ENCODE measurements at places on chromosomes 1 and 21.

DNA sequence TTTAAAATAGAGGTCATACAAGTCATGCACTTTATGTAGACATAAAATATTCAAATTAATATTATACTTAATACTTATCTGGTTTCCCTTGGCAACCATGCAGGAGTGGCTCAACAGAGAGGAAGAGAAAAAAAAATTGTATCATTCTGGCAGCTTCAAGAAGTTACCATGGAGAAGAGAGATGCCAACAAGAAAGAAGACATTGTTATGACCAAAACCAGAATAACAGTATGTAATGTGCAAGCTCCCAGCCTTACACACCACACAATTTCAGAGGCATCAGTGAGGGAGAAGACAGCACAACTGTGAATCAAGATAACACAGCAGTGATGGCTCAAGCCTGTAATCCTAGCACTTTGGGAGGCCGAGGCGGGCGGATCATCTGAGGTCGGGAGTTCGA is 49.1 kb upstream of the RCOR3 start:
- no peak for DNase-seq

DNA sequence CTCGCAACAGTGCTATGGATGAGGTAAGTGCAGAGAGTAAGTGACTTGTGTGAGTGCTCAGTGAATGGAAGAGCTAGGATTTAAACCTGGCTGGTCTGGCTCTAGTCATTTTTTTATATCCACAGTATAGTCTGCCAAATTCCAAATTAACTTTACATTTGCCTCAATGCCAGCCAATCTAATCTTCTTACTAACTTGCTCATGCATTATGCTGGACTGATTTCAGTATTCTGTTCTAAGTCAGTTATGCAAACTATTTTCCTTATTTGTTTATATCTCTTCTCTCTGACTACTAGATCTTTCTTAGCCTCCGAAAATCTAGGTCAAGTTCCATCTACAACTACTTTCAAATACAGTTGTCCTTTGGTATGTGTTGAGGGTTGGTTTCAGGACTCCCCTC is 133.3 kb downstream of the XPR1 start:
- no peak for DNase-seq

GRCh38 chr1:35929730-35930592 is 944 bp upstream of the AGO3 start:
- DNase-seq, result peak; percentile 82

GRCh38 chr21:42666023-42666747 is 12.8 kb downstream of the PDE9A start:
- no peak for DNase-seq

- DNase-seq, result no peak
These were observed 309.0 kb downstream of the PTGER3 start for GRCh38 chr1:70738624-70739023.

GRCh38 chr1:232110281-232111090 is 483.9 kb downstream of the DISC1 start:
- no peak for DNase-seq

DNA sequence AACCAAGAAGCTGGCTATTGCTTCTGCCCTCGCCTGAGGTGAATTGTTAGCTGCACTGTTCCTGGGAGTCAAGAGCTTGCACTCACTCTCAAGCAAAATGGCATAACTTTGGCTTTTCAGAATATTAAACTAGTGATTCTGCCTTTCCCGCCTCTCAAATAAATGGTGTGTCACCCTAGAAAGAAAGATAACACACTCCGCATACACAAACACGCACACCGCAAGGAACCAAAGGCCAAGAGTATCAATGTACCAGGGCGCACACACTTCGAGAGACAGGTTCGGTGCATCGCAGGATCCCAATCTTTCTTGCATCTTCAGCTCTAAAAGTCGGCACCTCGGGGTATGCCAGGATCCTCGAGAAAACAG is 470 bp upstream of the RTCA start:
- DNase-seq, result no peak

DNA sequence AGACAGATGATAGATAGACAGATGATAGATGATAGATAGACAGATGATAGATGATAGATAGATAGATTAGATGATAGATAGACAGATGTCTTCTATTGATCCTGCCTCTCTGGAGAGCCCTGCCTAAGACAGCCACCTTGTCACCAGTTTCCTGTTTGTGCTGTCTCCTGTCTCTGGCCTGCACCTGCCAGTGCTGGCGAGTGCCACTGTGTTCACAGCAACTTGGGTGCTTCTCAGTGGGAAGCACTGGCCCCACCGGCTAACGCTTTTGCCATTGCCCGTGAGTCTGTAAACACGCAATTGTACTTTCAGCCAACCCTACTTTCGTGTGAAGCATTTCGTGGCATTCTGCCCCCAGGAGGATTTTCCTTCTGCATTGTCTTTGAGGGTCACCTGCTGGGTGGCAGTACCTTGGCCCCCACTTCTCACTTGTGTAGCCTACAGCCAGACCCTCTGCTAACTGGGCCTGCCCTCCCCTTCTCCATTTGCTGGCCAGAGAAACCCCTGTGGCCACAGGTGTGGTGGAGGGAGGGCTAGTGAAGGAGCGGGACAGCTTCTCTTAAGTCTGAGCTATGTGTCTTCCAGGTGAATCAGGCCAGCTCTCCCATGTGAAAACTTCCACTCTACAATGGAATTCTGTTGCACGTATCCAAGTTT is 23.4 kb upstream of the PDE9A start:
- peak; percentile 38 for DNase-seq

- no peak for DNase-seq
These were observed 2.0 kb downstream of the CHML start for GRCh38 chr1:241638099-241638682.

- peak; percentile 82 for DNase-seq
These were observed 9.4 kb downstream of the MORN1 start for GRCh38 chr1:2381741-2382620.

GRCh38 chr1:153133743-153134142 is 16.9 kb downstream of the SPRR2G start:
- no peak for DNase-seq

DNA sequence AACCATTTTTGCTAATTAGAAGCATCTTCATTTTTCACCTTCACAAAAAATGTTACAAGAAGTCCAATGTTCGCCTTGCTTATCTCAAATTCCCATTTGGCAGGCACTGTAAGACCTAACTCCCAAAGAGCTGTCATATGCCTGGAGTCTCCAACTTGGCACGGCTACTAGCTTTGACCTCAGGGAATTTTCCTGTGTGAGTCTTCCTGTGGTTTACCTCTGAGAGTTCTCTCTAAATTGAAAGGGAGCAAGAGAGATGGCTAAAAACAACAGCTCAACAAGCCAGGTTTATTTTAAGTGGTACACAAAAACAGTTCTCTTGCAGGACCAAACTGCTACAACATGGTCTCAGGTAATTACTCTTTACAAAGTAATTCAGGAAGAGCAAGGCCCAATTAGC is 756.0 kb upstream of the ADGRL2 start:
- no peak for DNase-seq

DNA sequence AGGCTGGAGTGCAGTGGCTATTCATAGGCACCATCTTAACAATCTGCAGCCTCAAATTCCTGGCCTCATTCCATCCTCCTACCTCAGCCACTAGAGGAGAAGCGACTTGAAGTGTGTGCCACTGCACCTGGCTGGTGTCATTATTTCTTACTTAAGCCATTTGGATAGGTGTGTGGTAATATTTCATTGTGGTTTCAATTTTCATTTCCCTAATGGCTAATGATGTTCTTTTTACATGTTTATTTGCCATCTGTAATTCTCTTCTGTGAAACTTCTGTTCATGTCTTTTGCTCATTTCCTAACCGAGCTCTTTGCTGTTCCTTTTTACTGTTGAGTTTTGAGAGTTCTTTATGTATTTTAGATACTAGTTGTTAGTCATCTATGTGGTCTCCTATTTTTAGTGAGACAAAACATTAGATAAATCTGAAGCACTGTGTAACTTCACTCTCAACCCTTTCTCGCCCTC is 66.8 kb downstream of the SLC27A3 start:
- DNase-seq, result no peak

- no peak for DNase-seq
These were observed 240.3 kb downstream of the VAV3 start for GRCh38 chr1:107724648-107725047.

GRCh38 chr1:48760857-48761256 is 15.8 kb downstream of the BEND5 start:
- no peak for DNase-seq
